Gastrocnemius medialis (tissue), 4 donors: ENCODE measurements at places on chromosomes 6 and 20. TPM values are rescaled to one million over a fixed set of nuclear protein-coding genes. Genes with fewer than 3 reads are reported as not detected.

The SH3BGRL2 gene
- 8.0 TPM for total RNA-seq

The FAM83B gene
- 0.38 TPM for total RNA-seq

The MATN4 gene
- not detected for total RNA-seq

GRCh38 chr6:137043710-137044365, 927 bp downstream of the IL20RA start:
- H3K27ac ChIP-seq = no peak overlapping the region
- no peak for DNase-seq
- peaks cover 19% of the 10 kb centered on the region for H3K27me3 ChIP-seq
- no peaks in the 10 kb centered on the region for H3K36me3 ChIP-seq
- peaks cover 6% of the 10 kb centered on the region for H3K4me1 ChIP-seq

- H3K4me3 ChIP-seq = no peak overlapping the region
- peaks cover 37% of the 10 kb centered on the region for H3K4me1 ChIP-seq
- H3K36me3 ChIP-seq = no peaks in the 10 kb centered on the region
- no peak for DNase-seq
Observed at GRCh38 chr6:105192707-105193465, 13.1 kb upstream of the POPDC3 start.
